Psoas muscle (tissue), 8 donors: ENCODE measurements at places on chromosomes 6 and 20. TPM values are rescaled to one million over a fixed set of nuclear protein-coding genes. Genes with fewer than 3 reads are reported as not detected.
A peak's percentile ranks its signal among the peaks of the same experiment; 100 is the strongest.

ECT2L gene
- total RNA-seq = not detected

THBS2 gene
- 4.7 TPM for total RNA-seq

RRBP1 gene
- 40.8 TPM for total RNA-seq

TRIM40 gene
- not detected for total RNA-seq

HLA-DRA gene
- 90.0 TPM for total RNA-seq

MAP3K4 gene
- total RNA-seq = 20.0 TPM

YTHDF1 gene
- 36.0 TPM for total RNA-seq

TAP2 gene
- total RNA-seq = 18.5 TPM

VSTM2L gene
- total RNA-seq = 0.95 TPM

KLHDC3 gene
- 75.2 TPM for total RNA-seq

IMPG1 gene
- not detected for total RNA-seq

SPTLC3 gene
- total RNA-seq = 0.38 TPM

NHSL1 gene
- total RNA-seq = 1.4 TPM

DNA sequence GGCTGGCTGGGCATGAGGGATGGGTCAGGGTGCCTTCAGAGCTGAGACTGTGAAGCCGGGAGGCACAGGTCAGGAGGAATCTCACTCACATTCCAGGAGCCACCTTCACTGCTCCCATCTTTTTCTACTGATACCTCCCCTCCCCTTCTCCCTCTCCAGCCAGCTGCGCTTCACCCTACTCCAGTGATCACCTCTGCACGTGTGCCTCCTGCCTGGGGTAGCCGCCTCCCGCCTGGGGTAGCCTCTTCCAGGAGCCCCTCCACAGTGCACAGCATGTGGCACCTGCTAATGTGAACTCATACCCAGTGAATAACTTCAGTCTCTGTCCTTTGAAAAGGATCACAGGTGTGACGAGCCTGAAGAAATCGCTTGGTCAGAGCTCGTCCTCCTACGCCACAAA lies 232.6 kb downstream of the TMEM242 start:
- H3K27ac ChIP-seq = no peak overlapping the region
- no peak for DNase-seq
- H3K4me3 ChIP-seq = no peak overlapping the region
- peaks cover under 1% of the 10 kb centered on the region for H3K36me3 ChIP-seq

- no peaks in the 10 kb centered on the region for H3K27me3 ChIP-seq
- H3K36me3 ChIP-seq = no peaks in the 10 kb centered on the region
- H3K4me1 ChIP-seq = peaks cover 35% of the 10 kb centered on the region
- DNase-seq = no peak
- peak overlapping the region; percentile 66 for H3K27ac ChIP-seq
These were observed 8.3 kb upstream of the MRPS18A start for GRCh38 chr6:43695967-43696291.

- H3K27me3 ChIP-seq = no peaks in the 10 kb centered on the region
- no peaks in the 10 kb centered on the region for H3K36me3 ChIP-seq
- DNase-seq = no peak
These were observed 42.2 kb downstream of the CDH26 start for GRCh38 chr20:60000271-60001042.

DNA sequence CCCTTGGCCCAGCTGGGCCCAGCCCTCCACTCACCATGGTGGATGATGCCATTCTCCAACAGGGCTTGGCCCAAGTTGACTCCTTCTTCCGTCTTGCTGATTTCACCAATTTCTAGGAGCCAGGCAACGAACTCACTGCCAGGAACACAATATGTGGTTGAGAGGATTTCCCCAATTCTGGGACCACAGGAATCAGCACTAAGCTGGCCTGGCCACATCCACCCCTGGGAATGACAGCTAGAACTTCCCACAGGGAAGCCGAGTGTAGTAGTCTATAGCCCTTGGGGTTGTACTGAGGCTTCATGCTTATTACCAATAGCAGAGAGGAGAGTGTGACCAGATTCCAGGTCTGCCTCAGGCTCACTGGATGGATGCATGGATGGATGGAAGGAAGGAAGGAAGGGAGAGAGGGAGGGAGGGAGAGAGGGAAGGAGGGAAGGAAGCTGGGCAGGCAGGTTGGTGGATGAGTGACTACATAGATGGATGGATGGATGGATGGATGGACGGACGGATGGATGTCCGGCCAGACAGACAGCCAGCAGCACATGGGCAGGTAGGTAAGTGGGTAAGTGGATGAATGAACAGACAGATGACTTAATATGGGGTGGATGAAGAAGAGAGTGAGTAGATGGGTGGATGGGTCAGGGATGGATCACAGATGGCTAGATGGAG lies 146.5 kb downstream of the PREX1 start:
- H3K27me3 ChIP-seq = no peaks in the 10 kb centered on the region
- no peak overlapping the region for H3K27ac ChIP-seq
- H3K4me1 ChIP-seq = peaks cover 45% of the 10 kb centered on the region
- no peak overlapping the region for H3K4me3 ChIP-seq

- no peaks in the 10 kb centered on the region for H3K27me3 ChIP-seq
- peak overlapping the region; percentile 65 for H3K27ac ChIP-seq
- peak overlapping the region; percentile 30 for H3K4me3 ChIP-seq
- DNase-seq = no peak
These were observed 1162.8 kb upstream of the CITED2 start for GRCh38 chr6:140537211-140537610.

DNA sequence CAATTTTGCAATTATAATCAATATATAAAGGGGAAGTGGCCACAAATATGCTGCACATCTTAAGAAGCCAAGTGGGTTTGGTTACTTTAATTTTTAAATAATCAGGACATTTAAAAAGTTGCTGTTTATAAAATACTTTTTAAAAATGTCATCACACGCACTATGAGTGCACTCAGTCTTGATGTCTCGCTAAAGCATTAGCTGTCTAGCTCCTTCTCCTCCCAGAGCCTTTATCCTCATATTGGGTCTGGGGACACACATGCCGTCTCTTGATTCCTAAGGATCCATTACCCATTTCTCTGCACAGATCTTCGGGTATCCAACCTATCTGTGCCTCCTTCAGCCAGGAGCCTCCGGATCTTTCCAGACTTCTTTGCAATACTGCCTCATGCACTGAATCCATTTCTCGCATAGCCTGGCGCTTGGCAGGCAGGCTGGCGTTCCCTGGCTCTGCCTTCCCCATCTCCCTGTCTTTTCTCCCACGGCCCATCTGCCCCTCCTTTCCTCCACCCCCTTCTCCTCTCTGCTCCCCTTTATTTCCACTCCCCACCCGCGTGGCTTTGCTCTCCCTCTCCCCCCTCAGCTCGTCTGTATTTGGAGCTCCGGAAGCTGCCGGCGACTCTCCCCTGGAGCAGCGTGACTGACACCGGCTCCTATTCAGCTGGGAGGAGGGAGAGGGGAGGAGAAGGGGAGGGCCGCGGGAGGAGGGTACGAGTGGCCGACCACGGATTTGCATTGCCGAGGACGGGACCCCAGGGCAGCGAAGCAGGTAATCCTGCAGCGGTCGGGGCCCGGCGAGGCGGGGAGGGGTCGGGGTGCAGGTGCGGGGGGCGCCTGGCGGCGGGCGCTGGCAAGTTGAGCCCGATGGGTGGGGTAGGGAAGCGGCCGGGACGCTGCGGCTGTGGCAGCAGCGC lies at the start of gene CAP2:
Gene CAP2, plus strand, starts transcription at position 618 of the 914 bp plus-strand sequence. CDS start 27,961 bp downstream, outside the sequence.
- peak within 1 kb of the TSS; percentile 78 for H3K4me3 ChIP-seq
- H3K4me1 ChIP-seq = peaks cover 22% of the 10 kb centered on the region
- H3K36me3 ChIP-seq = no peaks in the 10 kb centered on the region
- H3K27ac ChIP-seq = peak within 1 kb of the TSS; percentile 97

- no peak for DNase-seq
- no peaks in the 10 kb centered on the region for H3K27me3 ChIP-seq
- H3K4me3 ChIP-seq = no peak overlapping the region
- no peaks in the 10 kb centered on the region for H3K4me1 ChIP-seq
These were observed 8.0 kb downstream of the DNPH1 start for GRCh38 chr6:43221046-43221972.

- H3K4me1 ChIP-seq = peaks cover 37% of the 10 kb centered on the region
- H3K27me3 ChIP-seq = no peaks in the 10 kb centered on the region
- peak within 1 kb of the TSS; percentile 94 for H3K4me3 ChIP-seq
- peak within 1 kb of the TSS; percentile 95 for H3K27ac ChIP-seq
- DNase-seq = peak; percentile 99
- H3K36me3 ChIP-seq = peaks cover 4% of the 10 kb centered on the region
These were observed at the start of gene CHMP4B for GRCh38 chr20:33810885-33811775. TSS of gene CHMP4B (plus strand) at chr20:33811348. CDS start at chr20:33811469, 121 bp downstream.

- no peaks in the 10 kb centered on the region for H3K36me3 ChIP-seq
- no peak for DNase-seq
- no peak overlapping the region for H3K27ac ChIP-seq
- no peaks in the 10 kb centered on the region for H3K4me1 ChIP-seq
These were observed 289.2 kb upstream of the RNF24 start for GRCh38 chr20:4304601-4305000.

- H3K4me1 ChIP-seq = peaks cover 8% of the 10 kb centered on the region
- H3K27ac ChIP-seq = no peak overlapping the region
- no peak overlapping the region for H3K4me3 ChIP-seq
- H3K27me3 ChIP-seq = no peaks in the 10 kb centered on the region
- no peak for DNase-seq
These were observed 1.6 kb downstream of the TMEM14A start for GRCh38 chr6:52672412-52673025.

DNA sequence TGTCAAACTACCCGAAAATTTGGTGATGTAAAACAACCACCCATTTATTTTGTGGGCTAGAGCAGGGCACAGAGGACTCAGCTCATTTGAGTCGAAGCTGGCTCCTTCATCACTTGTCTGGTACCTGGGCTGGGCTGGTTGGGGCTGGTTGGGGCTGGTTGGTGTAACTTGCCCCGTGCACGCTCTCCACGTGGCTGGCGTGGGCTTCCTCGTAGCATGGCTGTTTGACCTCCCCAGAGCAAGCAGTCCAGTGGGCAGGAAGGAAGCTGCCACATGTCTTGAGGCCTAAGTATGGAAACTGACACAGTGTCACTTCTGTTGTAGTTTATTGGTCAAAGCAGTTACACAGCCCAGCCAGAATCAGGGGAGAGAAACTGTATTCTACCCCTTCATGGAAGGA lies 27.1 kb downstream of the BCAS4 start:
- no peak overlapping the region for H3K4me3 ChIP-seq
- H3K27ac ChIP-seq = no peak overlapping the region
- DNase-seq = no peak
- no peaks in the 10 kb centered on the region for H3K4me1 ChIP-seq
- no peaks in the 10 kb centered on the region for H3K36me3 ChIP-seq

DNA sequence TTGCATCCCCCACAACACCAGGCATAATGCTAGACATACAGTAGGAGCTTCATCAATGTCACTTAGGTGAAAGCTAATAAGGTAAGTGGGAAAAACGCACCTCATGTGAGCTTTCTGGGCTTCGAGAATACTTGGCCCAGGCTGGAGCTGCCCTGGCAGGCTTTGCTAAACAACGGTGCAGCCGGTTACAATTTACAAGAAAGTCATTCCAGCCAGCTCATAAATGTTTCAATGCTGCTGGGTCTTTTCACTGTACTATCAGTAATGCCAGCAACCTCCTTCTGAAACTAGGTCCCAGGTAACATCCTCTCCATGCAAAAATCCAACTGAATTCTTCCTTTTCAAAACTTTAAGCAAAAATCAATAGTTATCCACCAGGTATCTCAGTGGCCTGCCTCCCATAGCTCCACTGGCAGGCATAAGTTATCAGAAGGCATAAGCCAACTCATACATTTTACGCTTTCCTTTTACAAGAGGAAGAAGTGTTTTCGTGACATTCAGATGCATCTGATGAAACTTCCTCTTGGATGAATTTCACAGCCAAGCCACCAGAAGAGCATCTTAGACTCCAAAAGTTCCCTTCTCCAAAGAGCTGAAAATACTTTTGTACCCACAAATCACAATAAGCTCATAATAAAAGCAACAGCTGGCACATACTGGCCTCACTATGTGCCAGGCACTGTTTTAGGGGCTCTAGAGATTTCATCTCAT lies 56.3 kb downstream of the RTN4IP1 start:
- H3K4me1 ChIP-seq = no peaks in the 10 kb centered on the region
- H3K36me3 ChIP-seq = peaks cover 4% of the 10 kb centered on the region
- no peak overlapping the region for H3K4me3 ChIP-seq
- DNase-seq = no peak
- H3K27me3 ChIP-seq = no peaks in the 10 kb centered on the region
- H3K27ac ChIP-seq = no peak overlapping the region

GRCh38 chr6:133954657-133955576 lies 1.9 kb downstream of the TBPL1 start:
- H3K27ac ChIP-seq = no peak overlapping the region
- no peaks in the 10 kb centered on the region for H3K27me3 ChIP-seq
- H3K36me3 ChIP-seq = no peaks in the 10 kb centered on the region
- H3K4me1 ChIP-seq = peaks cover 34% of the 10 kb centered on the region
- H3K4me3 ChIP-seq = peak overlapping the region; percentile 85

GRCh38 chr6:147178355-147178754 lies 25.9 kb upstream of the STXBP5 start:
- DNase-seq = no peak
- H3K27ac ChIP-seq = no peak overlapping the region
- peaks cover 3% of the 10 kb centered on the region for H3K4me1 ChIP-seq
- no peaks in the 10 kb centered on the region for H3K27me3 ChIP-seq
- no peak overlapping the region for H3K4me3 ChIP-seq

DNA sequence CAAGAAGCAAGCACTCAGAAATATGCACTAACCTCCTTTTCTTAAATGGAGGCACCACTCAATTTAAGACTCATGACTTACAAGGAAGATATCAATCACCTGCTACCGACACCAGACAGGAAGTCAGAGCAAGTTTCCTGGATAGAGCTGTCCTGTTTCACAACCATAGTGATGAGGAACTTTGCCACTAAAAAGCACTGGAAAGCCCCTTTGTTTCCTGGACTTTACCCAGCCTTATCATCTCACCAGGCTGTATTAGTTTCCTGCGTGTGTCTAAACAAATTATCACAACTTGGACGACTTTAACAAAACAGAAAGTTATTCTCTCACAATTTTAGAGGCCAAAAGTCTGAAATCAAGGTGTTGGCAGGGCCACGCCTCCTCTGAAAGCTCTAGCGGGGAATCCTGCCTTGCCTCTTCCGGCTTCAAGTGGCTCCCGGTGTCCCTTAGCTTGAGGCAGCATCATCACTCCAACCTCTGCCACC lies 253.8 kb upstream of the STXBP5 start:
- no peak for DNase-seq
- no peak overlapping the region for H3K27ac ChIP-seq

GRCh38 chr20:58759947-58760346 lies 67.3 kb downstream of the NPEPL1 start:
- H3K27ac ChIP-seq = no peak overlapping the region
- H3K27me3 ChIP-seq = no peaks in the 10 kb centered on the region

GRCh38 chr6:49468042-49468441 lies 4.9 kb downstream of the CENPQ start:
- H3K4me3 ChIP-seq = no peak overlapping the region
- H3K27ac ChIP-seq = no peak overlapping the region
- DNase-seq = no peak
- no peaks in the 10 kb centered on the region for H3K27me3 ChIP-seq
